ENCODE measurements at places on chromosomes 12 and 14.
A peak's percentile ranks its signal among the peaks of the same experiment; 100 is the strongest.

GRCh38 chr12:37720846-37721245 is 595.7 kb upstream of the ALG10B start:
- DNase-seq, result no peak

DNA sequence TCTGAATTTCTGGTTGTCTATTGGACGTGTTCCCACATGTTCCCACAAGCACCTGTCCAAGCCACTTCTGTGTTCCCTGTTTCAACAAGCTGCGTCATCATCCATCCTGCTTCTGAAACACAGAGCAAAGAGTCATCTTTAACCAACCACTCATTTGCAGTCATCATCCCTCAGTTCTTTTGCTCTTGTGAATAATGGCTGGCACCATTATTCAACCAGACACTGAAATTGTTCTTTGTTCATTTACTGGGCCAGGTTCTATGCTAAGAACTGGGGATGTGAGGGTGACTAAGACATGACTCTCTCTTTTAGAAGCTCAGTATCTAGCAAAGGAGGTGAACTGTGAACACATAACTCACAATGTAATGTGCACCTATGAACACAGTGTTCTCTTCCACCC is 40.7 kb upstream of the ANO4 start:
- no peak for DNase-seq

DNA sequence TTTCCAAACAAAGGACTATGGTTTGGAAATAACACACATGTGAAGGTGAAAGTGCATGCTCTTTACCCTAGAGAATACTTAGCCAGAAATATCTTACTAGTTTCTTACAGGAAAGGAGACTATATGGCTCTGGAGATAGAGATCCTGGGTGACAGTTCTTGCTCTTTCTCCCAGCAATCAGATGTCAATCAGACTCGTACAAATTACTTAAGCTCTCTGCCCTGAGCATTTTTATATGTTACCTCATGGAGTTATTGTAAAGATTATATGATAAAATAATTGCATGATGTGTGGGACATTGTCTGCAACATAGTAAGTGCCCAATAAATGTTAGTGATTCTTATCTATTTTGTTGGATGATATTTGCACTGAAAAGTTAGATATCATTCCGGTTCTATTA is 76.8 kb downstream of the FAR2 start:
- DNase-seq, result no peak

DNA sequence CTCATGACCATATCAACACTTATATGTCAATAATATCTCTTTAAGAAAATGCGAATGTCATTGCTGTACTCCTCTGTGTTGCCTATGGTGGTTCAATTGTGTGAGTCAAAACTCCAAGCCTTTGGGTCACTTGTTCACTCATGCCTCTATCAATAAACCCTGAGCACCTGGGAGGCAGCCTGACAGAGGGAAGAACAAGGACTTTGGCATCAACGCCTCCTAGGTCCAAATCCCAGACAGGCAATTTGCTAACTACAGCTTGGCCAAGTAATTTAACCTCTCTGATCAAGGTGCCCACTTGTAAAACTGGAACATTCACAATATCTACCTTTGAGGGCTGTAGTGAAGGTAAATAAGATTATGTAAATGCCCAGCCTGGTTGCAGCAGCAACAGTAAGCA is 137.8 kb downstream of the SAMD4A start:
- no peak for DNase-seq

DNA sequence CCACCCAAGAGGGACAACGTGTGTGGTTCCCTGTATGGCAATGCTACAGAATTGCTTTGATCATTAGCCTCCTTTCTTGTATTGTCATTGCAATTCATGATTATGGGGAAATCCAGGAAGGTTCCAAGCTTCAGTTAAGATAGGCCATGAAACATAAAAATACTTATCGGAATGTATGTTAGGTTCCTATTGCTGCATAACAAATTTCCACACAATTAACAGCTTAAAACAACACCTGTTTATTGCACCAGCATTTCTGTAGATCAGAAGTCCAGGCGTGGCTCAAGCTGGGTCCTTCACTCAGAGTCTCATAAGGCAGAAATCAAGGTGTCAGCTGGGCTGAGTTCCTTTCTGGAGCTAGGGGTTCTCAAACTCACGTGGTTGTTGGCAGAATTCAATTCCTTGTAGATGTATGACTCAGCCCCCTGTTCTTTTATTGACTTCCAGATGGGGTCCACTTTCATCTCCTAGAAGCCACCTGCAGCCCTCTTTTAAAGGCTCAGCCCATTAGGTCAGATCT is 365.6 kb upstream of the TMPO start:
- DNase-seq, result no peak

DNA sequence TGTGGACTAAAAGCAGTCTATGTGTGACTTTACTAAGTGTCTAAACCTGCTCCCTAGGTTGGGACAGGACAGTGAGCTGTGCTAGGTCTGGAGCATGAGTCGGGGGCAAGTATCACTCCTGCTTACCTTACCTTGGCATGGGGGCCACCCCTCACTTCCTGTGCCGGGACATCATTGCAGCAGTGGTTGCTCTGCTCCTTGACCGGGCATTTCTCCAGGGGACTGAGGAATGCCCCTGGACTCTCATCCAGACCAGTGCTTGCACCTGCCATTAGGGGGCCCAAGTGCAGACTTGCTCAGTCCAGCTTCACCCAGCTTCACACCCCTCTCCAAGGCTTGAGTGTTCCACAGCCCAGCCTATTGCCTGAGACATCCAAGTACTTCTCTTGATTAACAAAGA is 84.7 kb upstream of the NELL2 start:
- DNase-seq, result no peak

- DNase-seq, result no peak
These were observed 52.8 kb downstream of the ARF6 start for GRCh38 chr14:49945448-49946319.

DNA sequence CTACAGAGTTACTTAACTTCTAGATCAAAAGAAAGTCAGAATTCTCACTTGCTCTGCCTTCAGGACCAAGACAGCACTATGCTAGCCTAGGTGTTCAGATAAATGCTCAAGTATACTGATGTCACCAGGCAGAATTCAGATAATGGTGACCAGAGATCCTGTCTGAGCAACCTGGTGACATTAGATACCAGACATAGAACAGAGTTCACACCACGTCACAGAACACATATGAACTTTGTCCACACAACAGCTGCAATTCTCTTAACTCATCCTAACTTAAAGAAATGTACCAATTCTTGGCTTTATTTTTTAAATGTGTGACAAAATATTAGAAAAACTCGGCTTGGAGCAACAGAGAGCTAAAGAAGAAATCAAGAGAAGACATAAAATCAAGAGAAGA is 58.1 kb downstream of the GCH1 start:
- no peak for DNase-seq

DNA sequence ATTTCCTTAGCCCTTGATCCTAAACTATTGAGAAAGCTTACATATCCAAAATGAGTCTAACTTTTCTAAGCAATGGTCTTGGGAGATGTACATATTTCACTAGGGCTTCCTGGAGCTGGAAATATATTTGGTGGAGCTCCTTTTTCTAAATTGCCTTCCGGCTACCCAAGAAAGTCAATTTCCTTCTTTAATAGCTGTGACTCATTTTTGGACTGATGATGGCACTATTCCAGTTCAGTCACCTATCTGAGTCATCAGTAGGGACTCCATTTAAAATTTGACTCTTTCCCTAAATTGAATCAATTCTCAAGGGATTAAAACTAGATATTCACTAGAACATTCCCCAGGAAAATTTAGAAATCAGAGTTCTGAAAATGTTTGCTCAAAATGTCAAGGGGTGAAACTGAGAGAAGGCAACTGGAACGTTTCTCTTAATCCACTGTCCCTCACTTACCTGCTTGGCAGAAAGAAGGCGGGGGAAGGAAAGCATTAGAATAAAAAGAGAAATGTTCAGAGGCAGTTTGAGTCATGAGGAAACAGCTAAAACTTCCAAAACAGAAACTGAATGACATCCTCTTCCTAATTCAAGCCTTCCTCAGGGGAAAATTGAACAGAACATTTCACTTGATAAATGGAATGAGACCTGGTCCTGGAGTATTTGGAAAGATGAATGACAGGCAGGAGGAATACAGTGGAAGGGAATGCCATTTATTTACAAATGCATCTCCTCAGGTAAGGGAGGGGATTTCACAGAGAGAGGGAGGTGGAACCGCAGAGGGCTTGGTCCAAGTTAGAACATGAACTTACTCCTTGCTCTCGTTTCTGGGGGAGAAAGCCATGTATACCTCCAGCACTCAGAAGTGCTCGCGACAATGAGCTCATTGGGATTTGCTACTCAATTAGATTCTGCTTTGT is 91.2 kb downstream of the RGS6 start:
- no peak for DNase-seq

GRCh38 chr12:125956186-125956585 is 891.0 kb downstream of the AACS start:
- DNase-seq, result no peak

DNA sequence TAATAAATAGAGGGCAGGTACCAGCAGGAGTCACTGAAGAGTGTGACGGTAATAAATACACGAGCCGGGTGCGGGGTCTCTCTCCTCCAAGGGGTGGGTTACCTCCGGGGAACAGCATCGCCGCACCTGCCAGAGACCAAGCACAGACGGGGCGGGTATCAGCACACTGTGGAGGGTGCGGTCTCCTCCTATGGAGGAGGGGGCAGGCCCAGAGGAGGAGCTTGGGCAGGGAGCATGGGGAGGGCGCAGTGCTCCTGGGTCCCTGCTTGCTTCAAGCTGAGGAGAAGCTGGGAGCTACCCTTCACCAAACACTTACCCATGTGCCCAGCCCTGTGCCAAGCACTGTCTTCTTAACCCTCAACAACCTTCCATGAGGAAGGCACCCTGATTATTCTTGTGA is 12.8 kb downstream of the PGF start:
- DNase-seq, result no peak

- no peak for DNase-seq
These were observed 56.3 kb downstream of the SLC8B1 start for GRCh38 chr12:113278633-113279032.

DNA sequence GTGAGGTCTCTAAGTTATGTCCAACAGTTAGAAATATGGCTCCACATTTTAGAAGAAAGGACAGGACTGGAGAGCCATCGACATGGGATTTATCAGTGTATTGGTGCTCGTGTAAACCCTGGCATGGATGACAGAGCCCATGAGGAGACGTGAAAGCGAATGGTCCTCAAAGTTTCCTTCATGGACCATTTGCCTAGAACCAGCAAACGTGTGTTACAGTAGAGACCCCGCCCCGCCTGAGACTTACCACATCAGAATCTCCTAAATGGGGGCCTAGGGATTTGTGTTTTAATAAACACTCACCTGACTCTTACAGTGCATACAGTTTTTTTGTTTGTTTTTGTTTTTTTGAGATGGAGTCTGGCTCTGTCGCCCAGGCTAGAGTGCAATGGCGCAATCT is 12.2 kb downstream of the EVL start:
- no peak for DNase-seq

DNA sequence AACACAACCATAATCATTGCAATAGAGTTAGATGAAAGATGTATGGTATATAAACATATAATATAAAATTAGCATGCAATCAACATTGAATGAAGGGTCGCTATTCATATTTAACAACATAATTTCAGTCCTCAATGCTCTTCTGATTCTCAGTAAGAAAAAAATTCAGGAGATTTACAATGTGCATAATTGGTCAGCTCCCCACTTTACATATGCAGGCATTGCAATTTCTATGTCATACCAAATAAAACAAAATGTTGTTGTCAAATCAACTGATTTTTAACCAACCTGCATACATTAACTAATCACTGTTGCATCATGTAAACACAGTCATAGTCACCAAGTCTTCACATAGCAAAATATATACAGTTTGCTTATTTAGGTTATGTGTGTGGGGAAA is 5.2 kb upstream of the SLCO1A2 start:
- DNase-seq, result no peak

- DNase-seq, result no peak
These were observed 956 bp downstream of the GNPTAB start for GRCh38 chr12:101829639-101830366.

DNA sequence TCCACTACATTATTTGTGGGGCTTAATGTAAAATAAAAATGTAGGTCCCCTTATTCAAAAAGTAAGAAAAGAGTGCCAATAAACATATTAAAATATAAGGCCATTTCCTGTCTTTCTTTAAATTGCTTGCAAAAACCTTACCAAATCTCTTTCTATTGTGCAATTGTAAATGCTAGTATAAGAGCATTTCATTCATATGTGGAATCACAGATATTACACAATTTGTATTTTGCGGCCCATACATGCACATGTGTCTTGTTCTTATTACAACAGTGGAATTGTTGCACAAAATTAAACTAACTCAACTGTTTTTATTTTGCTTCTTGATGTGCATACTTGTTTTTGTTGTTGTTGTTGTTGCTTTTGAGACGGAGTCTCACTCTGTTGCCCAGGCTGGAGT is 20.1 kb upstream of the CRADD start:
- no peak for DNase-seq

- DNase-seq, result no peak
These were observed 230.5 kb downstream of the AKAP6 start for GRCh38 chr14:32559590-32559989.

DNA sequence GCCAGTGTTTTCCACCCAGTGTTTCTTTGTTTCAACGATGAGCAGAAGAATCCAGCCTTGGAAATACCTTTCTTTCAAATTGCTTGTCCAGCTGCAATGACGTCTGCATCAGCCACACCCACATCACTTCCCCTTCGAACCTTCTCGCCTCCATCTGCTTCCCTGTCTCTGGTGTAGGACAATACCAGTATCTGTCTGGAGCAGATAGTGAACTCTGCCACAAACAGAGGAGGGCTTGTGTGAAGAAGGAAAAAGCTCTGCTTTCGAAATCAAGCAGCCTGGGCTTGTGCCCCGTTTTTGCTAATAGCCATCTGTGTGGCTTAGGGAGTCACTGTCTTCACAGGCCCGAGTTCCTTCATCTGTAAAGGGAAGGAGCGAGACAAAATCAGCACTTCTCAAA is 415.4 kb downstream of the ZFP36L1 start:
- DNase-seq, result peak; percentile 84

- DNase-seq, result peak; percentile 77
These were observed 1.0 kb upstream of the ERC1 start for GRCh38 chr12:989751-990660.

GRCh38 chr14:22163051-22163450 is 426.0 kb downstream of the DAD1 start:
- DNase-seq, result no peak

DNA sequence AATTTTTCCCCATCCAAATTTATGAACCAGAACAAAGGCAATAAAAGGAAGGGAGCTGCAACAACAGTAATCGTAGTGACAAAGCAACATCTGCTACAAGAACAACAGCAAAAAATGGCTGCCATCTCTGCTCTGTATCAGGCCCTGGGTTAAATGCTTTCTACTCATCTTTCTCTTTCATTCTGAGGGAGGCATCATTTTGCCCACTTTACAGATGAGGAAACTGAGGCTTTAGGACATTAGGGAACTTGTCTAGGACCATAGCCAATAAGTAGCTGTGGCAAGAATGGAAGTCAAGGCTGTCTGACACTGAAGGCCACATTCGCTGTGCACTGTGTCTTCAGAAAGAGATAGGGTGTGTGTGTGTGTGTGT is 192.4 kb upstream of the NUDT4 start:
- no peak for DNase-seq

DNA sequence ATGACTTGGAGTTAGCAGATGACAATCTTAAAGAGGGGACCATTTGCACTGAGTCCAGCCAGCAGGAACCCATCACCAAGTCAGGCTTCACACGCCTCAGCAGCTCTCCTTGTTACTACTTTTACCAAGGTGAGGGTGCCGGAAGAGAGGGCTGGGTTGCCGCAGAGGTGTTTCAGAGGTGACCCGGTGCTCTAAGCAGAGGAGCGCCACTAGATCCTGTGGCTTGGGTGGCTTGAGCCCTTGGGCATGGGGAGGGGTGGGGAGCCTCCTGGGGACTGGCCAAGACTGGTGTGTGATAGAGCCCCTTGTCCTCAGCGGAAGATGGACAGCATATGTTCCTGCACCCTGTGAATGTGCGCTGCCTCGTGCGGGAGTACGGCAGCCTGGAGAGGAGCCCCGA is 17.7 kb downstream of the POP5 start:
- no peak for DNase-seq

Data from midbrain (tissue), 1 donor.